ENCODE measurements at places on chromosomes 4 and X.

DNA sequence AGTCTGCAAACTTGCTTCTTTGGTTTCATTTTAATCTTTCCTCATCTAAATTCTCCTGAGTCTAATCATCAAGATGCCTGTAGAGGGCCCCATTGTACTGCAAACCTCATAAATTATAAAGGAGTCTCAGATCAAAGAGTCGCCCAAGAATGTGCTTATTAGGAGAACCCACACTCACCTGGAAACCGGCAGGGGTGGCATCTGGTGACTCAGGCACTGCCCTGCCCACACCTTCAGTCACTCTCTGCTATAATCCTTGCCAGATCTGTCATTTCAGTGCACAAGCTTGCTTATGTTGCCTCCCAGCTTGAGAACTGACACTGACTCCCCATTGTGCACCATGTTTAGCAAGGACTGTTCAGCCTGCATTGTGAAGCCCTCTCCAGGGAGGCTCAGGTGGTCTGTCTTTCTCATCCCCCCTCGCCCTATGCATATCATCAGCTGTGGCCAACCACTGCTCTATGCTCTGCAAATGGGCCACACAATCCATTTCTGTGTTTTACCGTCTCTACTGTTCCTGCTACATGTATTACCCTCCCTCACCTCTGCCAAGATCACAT, 12.4 kb downstream of the EPGN start:
- peak; percentile 18 for DNase-seq

DNA sequence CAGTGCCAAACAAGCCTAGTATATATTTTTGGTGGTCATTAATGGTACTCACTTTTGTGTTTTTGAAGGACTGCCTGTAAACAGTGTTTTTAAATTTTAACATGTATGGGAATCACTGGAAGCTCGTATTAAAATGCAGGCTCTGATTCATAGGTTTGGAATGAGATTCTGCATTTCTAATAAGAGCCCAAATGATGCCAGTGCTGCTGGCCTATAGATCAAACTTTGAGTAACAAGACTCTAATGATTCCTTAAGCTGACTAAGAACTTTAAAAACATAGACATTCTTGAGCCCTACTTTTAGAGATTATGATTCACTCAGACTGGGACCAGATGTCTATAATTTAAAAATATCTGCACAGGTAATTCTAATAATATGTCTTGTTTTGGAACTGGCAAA, 823.2 kb upstream of the LCORL start:
- DNase-seq, result no peak

DNA sequence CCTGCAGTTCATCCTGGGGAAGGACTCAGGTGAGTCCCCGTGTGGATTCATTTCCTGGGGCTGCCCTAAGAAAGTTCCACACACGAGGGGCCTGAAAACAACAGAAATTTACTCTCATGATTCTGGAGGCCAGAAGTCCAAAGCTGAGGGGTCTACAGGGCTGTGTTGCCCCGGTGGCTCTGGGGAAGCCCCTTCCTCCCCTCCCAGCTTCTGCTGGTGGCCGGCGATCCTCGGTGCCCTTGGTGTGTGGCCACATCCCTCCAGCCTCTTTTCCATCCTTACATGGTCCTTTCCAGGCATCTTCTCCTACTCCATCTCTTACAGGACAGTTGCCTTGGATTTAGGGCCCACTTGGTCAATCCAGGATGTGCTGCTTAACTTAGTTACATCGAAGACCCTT, 15.1 kb downstream of the SH3BP2 start:
- DNase-seq, result no peak

DNA sequence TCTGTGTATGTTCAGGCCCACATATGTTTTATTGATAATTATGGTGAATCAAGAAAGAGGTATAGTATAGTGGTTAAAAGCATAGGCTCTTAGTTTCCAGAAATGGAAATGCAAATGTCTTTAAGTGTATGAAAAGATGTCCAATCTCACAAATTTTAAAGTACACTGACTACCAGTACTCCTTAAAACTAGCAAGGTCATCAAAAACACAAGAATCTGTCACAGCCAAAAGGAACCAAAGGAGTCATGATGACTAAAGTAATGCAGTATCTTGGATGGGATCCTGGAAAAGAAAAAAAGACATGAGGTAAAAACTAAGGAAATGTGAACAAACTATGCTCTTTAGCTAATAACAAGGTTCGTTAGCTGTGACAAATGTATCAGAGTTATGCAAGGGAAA, 661 bp upstream of the RBM41 start:
- DNase-seq, result no peak

- peak; percentile 19 for DNase-seq
Measured at GRCh38 chr4:169791527-169792156, 33.9 kb upstream of the HPF1 start.

- DNase-seq, result no peak
Measured at GRCh38 chr4:48503233-48504025, 13.4 kb downstream of the ZAR1 start.

DNA sequence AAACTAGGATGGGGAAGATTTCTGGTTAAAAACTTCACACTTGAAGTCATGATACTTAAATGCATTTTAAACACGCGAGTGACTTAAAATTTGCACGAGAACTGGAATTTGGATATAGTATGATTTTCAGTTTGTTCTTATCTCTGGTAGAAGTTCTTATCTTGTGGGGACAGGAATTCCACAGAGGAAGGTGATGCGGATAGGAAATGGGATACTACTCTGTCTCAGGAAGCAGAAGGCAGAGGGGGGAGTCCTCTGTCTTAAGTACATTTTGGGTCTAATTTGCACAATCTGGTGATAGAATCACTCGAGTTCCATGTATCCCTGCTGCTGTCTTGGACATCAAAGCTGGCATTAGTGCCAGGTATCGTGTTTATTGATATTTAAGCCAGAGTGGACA, 53.3 kb downstream of the TLL1 start:
- DNase-seq, result no peak

DNA sequence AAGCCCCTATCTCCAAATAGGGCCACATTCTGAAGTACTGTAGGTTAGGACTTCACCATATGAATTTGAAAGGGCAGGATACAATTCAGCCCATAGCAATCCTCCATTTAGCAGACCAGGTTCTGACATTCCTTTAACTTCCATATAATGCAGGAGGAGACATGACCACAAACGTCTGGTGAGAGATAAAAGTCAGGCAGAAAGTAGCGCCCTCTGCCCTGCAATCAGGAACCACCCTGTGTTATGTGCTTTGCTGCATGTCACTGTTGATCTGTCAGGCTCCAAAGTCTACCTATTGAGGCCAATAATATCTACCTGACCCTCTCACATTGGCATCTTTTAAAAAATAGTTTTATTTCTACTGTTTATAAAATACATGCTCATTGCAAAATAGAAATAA, 30.2 kb upstream of the SEPSECS start:
- no peak for DNase-seq

DNA sequence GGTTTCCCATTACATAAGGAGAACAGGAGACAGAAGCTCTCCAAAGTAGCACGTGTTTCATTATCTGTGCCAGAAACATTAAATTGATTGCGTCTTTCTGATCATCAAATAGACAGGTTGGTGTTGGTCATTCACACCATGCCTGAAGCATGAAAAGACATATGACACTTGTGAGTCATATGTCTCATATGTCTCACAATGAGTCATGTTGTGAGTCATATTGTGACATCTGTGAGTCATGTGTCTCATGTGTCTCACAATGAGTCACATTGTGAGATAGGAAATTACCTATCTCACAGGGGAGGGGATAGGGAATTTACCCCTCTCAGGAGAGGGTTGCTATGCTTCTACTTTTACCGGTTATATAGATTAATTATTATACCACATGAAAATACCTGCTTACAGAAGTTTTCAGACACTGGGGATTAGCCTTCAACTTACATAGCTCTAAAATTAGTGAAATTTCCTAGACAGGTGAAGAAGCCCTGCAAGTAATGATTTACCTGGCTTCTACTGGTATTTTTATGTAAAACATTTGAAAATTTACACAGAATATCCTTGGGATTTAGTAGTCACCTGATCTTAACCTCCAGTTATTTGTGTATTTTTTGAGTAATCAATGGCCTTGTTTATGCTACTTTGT, 80.8 kb downstream of the NPFFR2 start:
- DNase-seq, result no peak

DNA sequence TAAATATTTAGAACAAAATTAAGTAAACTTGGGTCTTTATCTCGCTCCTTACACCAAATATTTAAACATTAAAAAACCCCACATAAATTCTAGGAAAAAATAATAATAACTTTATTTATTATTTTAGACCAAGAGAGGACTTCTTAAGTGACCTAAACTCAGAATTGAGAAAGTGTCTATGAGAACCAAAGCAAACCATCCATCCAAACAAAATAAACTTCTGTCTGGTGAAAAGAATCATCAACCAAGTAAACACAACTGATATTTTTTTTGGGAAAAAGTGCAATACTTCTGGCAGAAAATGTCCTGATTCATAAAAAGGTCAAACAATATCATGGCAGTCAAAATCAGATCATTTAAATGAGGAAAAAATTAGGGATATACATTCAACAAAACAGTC, 533.0 kb downstream of the SPRY1 start:
- DNase-seq, result no peak

DNA sequence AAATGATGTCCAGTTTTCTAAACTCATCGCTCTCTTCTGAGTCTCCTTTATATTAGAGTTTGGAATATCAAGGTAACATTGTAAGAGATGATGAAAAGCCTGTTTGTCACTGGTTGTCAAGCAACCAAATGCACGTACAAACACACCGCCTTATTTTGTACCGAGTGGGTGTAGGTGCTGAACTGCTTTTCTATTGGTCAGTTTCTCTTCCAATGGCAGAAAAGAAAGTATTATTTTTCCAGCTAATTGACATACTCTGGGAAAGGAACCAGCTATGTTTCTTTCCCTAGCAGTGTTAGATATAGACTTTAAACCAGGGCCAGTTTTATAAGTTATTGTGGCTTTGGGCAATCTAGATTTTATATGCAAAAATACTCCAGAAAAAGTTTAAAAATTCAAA, 6.6 kb upstream of the PPM1K start:
- no peak for DNase-seq

GRCh38 chr4:146522869-146523205, 1.1 kb upstream of the SLC10A7 start:
- DNase-seq, result no peak

- no peak for DNase-seq
Measured at GRCh38 chr4:140816806-140817510, 60.8 kb upstream of the TBC1D9 start.

DNA sequence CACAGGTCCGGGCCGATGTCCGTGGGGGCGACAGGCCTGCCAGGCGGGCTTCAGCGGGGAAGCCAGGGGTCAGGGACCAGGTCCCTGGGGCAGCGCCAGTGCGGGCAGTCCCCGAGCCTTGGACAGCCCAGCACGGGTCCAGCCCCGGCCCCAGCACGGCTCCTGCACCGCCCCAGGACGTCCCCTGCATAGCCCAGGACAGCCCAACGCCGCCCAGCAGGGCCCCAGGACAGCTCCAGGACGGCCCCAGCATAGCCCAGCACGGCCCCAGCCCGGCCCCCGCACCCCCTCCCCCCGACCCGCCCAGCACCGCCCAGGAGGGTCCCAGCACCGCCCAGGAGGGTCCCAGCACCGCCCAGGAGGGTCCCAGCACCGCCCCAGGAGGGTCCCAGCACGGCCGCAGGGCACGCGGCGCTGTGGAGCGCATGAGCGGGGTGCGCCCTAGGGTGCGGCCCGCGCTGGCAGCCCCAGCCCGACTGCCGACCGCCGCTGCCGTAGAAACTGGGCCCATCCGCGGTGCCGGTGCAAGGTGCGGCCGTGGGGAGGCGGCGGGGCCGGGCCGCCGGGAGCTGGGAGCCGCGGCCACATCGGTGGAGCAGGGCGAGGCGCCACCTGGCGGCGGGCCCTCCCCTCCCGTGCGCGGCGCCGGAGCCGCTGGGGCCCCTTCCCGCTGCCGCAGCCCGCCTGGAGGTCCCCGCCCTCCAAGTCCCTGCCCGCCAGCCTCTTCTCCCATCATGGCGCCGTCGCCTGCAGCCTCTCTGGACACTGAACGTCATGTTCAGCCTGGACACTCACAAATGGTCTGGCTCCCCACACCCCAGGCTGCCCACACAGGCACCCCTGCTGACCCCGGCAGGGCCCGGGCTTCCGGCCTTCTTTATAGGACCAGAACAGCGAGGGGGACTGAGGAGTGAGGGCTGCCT, 106.8 kb upstream of the NKX1-1 start:
- peak; percentile 59 for DNase-seq

- no peak for DNase-seq
Measured at GRCh38 chrX:21973321-21974010, 33.0 kb downstream of the SMS start.

DNA sequence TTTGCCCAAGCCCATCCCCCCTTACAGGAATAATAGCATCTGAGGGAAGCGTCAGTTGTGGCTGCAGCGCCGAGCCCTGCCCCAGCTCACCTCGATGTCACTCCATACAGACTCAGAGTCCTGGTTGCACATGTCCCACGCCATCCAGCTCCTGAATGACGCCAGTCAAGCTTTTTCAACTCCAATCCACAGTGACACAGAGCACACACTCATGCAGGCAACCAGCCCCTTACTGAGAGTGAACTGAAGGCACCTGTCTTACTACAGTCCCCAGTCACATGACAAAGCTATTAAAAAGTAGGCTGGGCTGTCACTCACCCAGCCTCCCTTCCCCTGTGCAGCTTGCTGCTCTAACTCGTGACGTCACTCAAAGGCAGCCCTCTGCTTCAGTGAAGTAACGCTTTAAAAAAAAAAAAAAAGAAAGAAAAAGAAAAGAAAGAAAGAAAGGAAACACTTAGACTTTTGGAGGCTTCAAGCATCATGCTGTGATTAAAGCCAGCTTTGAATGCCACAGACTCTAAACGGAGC, at the start of gene PPARGC1A:
PPARGC1A (minus strand) TSS at position 234 of the 528 bp plus-strand sequence; CDS start at position 144, 90 bp downstream.
- no peak for DNase-seq

GRCh38 chr4:143424276-143424675, 87.6 kb downstream of the GAB1 start:
- DNase-seq, result no peak

GRCh38 chr4:87525636-87526295, 3.4 kb downstream of the SPARCL1 start:
- no peak for DNase-seq

DNA sequence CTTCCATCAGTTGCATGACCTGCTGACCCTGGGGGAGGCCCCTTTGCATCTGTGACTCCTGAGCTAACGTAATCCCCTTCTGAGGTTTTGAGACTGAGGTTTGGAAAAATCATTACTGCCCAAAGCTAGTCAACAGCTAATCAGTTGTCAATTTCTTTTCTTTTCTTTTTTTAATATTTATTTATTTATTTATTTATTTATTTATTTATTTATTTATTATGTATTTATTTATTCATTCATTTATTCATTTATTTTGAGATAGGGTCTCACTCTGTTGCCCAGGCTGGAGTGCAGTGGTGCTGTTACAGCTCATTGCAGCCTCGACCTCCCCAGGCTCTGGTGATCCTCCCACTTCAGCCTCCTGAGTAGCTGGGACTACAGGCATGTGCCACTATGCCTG, 25.1 kb upstream of the FHL1 start:
- DNase-seq, result no peak
